ENCODE measurements at places on chromosomes 7 and 10. TPM values are rescaled to one million over a fixed set of nuclear protein-coding genes. Genes with fewer than 3 reads are reported as not detected.
A peak's percentile ranks its signal among the peaks of the same experiment; 100 is the strongest.

- no peak for DNase-seq
Measured at GRCh38 chr7:41825927-41826480, 123.1 kb upstream of the INHBA start.

- DNase-seq = no peak
Measured at GRCh38 chr10:63256009-63256773, 123.1 kb downstream of the NRBF2 start.

DNA sequence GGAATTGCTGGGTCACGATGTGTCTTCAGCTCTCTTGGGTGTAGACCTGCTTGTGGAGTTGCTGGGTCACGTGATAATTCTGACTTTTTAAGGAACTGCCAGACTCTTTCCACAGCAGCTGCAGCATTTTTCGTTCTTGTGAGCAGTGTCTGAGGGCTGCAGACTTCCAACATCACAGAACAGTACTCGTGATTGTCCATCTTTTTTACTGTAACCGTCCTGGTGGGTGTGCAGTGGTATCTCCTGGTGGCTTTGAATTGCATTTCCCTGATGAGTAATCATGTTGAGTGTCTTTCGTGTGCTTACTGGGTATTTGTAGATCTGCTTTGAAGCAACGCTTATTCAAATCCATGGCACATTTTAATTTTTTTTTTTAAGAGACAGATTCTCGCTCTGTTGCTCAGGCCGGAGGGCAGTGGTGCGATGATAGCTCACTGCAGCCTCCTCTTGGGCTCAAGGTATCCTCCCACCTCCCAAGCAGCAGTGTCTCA is 22.7 kb downstream of the INPP5A start:
- no peak for DNase-seq

DNA sequence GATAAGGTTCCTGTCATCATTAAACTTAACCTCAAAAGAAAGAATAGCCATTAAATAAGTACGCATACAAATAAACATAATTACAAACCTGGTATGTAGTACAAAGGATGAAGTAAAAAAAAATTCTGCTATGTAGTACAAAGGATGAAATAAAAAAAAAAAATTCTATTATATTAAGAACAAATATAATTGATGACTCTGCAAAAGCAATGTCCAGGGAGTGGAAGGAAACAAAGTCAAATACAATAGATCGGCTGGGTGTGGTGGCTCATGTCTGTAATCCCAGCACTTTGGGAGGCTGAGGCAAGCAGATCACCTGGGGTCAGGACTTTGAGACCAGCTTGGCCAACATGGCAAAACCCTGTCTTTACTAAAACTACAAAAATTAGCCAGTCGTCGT is 56.9 kb downstream of the ABI1 start:
- no peak for DNase-seq

- DNase-seq = peak; percentile 5
Measured at GRCh38 chr10:103276896-103277712, at the start of gene INA. TSS of gene INA (plus strand) at chr10:103277138. CDS start at chr10:103277212, 74 bp downstream.

DNA sequence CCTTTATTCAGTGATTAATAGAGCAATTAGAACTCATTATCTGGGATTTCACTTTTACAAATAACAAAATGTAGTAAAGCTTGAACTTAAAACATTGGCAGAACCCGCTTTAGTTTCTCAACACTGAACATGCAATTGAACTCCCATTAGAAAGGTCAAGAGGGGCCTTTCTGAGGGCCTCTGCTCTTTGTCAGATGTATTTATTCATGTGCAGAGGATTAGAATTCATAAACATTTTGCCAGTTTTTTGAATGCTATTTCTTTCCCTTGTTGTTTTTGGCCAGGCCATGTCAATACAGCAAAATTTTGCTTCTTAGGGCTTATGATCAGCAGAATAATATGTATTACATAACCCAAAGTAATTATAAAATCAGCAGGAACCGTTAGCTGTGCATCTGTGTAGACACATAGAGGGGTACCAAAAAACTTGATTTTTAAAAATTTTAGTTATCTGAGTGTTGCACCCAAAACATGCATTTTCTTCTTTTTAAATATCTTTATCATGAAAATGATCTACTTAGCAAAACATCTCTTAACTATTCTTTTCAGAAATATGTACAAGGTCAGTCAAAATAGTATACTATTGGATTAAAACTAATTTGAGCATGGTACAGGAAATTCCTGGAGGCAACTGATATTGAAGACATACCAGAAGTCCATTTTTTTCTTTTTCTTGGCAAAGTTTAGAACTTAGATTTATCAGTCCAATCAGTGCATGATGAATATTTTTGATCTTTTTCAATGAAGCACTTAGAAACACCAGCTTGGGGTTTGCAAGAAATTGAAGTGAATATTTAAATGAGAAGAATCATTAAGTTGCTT is 177.5 kb downstream of the TWIST1 start:
- no peak for DNase-seq

GRCh38 chr10:12742771-12743170 is 258.7 kb downstream of the CCDC3 start:
- DNase-seq = no peak

DNA sequence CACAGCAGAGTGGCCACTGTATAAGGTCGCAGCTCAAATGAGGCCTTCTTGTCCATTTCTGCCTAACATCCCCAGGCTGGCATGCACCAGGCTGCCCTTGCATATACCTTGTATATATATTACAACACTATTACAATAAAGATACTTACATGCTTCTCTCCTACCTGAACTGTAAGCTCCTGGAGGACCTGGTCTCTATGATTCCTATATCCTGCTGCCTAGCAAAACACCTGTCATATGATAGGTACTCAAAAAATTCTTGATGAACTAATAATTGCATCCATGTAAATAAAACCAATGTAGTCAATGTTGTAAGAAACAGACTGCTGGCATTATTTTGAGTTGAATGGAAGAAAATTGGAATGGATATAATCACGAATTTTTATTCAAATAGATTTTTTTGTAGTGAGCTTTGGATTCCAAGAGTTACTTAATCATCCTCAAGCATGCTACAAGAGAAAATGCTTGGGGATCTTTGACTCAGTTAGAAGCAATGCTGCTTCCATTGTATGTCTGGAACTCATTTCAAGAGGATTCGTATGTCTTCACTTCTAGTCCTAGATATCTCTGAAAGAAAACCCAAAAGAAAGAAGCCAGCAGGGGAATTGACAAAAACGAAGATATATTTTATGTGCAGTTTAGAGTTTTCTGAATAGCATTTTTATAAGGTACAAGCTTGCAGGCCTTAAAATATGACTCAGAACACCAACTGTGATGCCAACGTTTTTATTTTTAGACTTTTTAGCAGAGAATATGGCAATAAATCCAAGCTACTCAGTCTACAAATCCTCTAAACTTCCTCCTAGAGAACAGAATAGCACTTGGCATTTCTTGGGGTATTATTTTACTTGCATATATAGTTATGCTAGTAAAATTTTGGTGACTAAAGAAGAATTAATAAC is 53.1 kb downstream of the OSBPL3 start:
- DNase-seq = no peak

- DNase-seq = no peak
Measured at GRCh38 chr7:68432585-68432984, 1165.7 kb upstream of the AUTS2 start.

DNA sequence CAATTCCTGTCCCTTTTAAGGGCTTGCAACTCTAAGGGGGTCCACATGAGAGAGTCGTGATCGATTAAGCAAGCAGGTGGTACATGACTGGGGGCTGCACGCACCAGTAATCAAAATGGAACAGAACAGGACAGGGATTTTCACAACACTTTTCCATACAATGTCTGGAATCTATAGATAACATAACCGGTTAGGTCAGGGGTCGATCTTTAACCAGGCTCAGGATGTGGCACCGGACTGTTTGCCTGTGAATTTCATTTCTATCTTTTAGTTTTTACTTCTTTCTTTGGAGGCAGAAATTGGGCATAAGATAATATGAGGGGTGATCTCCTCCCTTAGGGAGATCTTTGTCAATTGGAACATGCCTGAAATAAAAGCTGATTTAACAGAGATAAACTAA is 370.1 kb downstream of the IPMK start:
- no peak for DNase-seq

DNA sequence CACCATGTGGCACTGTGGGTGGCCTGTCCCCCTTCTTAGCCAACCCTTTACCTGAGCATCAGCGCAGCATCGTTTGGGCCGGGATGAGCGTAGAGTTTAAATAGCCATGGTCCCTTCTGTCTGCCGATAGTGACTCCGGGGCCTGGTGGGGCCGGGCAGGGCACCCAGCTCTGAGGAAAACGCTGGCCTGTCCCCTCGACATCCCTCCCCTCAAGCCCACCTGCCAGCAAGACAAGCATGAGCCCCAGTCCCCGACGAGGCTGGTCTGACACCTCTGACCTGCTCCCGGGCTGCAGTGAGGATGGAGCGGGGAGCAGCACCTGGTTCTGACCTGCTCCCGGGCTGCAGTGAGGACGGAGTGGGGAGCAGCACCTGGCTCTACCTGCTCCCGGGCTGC is 31.1 kb upstream of the CNPY1 start:
- DNase-seq = no peak

- no peak for DNase-seq
Measured at GRCh38 chr7:84412161-84412969, 217.8 kb upstream of the SEMA3A start.

DNA sequence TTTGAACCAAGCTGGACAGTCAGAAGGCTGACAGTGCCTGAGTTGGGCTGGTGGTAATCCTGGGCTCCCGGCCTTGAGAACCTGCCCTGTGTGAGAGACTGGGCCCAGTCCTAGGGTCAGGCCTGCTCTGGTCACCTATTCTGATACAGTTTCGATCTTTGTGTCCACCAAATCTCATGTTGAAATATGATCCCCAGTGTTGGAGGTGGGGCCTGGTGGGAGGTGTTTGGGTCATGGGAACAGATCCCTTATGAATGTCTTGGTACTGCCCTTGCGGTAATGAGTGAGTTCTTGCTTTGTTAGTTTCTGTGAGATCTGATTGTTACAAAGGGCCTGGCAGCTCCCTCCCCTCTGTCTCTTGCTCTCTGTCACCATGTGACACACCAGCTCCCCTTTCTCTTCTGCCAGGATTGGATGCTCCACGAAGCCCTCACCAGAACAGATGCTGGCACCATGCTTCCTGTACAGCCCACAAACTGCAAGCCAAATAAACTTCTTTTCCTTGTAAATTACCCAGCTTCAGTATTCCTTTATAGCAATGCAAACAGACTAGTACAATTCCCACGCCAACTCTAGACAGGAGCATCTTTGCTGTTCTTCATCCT is 111.8 kb upstream of the ZNF438 start:
- no peak for DNase-seq

GRCh38 chr7:5489991-5490536 is 66.4 kb upstream of the TNRC18 start:
- no peak for DNase-seq

- no peak for DNase-seq
Measured at GRCh38 chr10:129744134-129745111, 219.7 kb downstream of the EBF3 start.

DNA sequence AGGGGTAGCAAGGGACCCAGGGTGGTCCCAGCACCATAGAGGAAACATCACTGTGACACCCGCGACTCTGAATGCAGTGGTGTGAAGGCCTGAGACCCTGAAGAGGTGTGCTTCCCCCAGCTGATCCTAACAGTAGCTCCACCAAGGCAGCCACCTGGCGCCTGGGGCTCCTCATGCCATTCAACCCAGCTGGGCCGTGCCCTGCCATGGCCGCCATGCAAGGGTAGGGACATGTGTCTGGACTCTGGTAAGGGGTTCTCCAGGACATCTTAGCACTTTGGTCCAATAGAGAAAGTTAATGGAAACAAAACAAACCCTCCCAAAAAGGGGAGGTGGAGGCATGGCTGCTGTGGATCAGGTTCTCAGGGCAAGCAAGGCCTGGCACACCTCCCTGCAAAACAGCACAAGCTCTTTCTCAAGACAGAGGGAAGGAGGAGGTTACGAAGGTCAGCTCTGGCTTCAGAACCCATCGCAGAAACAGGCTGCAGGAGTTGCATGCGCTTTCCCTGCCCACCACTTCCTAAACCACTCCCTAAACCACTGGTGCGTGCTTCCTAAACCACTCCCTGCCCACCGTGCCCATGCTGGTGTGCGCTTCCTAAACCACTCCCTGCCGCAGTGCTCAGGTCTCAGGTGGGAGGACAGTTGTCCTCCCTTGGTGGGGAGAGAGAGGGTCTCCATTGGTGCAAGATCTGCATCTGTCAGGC is 108.7 kb downstream of the LARP4B start:
- no peak for DNase-seq

DNA sequence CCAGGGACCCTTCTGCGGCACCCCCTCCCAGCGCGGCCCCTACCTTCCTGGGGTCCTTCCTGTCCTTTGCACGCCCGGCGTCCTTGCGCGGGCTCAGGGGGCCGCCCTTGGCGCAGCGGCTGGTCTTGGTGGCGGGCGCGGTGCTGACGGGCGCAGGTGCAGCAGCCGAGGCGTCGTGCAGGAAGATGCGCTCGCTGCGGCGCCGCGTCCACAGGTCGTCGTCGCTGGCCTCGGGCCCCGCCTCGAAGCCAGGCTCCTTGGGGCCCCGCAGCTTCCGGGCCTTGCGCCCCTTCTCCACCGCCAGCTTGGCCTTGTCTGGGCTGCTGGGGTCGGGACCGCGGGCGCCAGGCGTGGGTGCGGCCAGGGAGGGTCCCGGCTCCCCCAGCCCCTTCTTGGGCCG is 49.8 kb downstream of the SLC29A4 start:
- no peak for DNase-seq

DNA sequence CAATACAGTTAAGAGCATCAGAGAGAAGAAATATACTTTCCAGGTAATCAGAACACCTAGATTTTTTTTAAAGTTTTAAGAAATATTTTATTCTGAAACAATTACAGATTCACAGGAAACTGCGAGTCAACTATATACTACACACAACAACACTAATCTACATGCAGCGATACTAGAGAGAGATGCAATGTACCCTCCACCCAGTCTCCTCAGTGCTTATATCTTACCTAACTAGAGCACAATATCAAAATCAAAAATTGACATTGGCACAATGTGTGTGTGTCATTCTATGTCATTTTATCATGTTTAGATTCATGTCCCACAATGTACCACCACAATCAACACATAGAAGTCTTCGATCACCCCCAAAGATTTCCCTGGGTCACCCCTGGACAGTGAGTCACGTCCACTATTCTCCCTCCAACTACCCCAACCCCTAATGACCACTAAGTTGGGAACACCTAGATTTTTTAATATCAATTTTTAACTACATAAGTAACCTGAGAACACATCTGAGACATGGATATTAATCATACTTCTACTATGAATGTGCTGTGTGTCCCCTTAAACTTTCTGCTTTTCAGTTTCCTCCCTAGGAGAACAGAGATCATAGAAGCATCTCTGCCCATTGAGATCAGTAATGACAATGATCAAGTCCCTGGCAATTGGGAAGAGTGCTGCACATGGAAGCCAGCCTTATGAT is 86.5 kb downstream of the GSAP start:
- DNase-seq = no peak

FAM20C gene
- 11.3 TPM for total RNA-seq

LSM8 gene
- total RNA-seq = 26.9 TPM

WAC gene
- 96.9 TPM for total RNA-seq

CWF19L1 gene
- 12.0 TPM for total RNA-seq

DRGX gene
- 0.11 TPM for total RNA-seq

KCNH2 gene
- total RNA-seq = 10.4 TPM

SCIN gene
- total RNA-seq = 76.6 TPM

HTRA1 gene
- total RNA-seq = 14.6 TPM

SYT15 gene
- 1.4 TPM for total RNA-seq

TWIST1 gene
- total RNA-seq = 0.81 TPM

NPC1L1 gene
- total RNA-seq = not detected

AASS gene
- 5.1 TPM for total RNA-seq

GSDME gene
- 0.85 TPM for total RNA-seq

COBL gene
- 66.1 TPM for total RNA-seq

Measured in left colon (tissue), 2 donors.